ENCODE measurements at places on chromosomes 6 and 20. TPM values are rescaled to one million over a fixed set of nuclear protein-coding genes. Genes with fewer than 3 reads are reported as not detected.

The RIPOR2 gene
- total RNA-seq: 443 TPM

The SLC22A7 gene
- total RNA-seq: not detected

The SLC35D3 gene
- total RNA-seq: not detected

The LY6G6C gene
- total RNA-seq: not detected

The CEP57L1 gene
- total RNA-seq: 5.9 TPM

The RBBP8NL gene
- not detected for total RNA-seq

The XKR7 gene
- total RNA-seq: not detected

The SSTR4 gene
- not detected for total RNA-seq

The ZNFX1 gene
- total RNA-seq: 53.8 TPM

The ARFGEF2 gene
- total RNA-seq: 25.7 TPM

The APOM gene
- total RNA-seq: 2.1 TPM
